ENCODE measurements at places on chromosomes 6 and 20.

DNA sequence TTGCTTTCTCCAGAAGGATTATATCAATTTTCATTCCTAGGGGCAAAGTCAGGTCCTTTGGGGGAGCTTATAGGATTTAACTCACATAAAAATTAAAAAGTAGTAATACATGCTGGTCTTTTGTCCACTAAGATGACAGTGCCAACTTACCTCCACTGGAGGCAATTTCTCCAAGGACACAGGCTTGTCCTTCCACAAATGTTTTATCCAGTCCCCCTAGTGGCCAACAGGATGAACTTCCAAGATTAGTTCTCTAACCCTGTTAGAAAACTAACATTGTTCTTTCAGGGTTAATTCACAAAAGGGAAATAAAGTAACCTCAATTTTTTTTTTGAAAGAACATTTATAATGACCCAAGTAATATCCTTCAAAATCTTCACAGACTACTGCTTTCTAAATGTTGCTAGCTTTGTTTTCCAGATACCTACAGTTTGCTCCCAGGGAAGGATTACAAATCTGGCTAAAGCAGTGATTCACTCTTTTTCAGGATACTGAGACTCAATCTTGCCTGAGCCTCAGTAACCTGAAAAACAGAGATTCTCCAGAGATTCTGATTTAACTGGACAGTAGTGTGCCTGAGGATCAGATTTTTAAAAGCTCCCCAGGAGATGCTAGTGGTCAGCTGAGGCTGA is 31.7 kb upstream of the UBR2 start:
- DNase-seq, result peak; percentile 73

DNA sequence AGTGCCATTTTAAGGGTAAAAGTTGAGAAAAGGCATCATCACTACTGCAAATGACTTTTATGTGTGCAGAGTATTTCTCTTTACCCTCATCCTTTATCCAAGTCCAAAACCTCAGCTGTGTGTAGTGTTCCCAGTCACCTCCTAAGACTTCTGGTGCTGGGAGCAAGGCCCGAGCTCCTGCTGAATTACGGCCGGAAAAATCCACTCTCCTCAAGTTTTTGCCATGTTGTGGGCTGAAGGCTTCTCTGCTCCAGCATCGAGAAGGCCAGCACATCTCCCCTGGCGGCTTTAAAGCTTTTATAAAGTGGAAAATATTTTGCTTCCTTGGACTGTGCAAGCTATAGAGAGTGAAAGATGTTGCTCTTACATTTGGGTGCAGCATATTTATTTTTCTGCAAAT is 153.2 kb upstream of the THBS2 start:
- no peak for DNase-seq

GRCh38 chr20:41524980-41525613 is 93.1 kb downstream of the CHD6 start:
- DNase-seq, result peak; percentile 38

GRCh38 chr20:47576516-47577033 is 74.9 kb downstream of the NCOA3 start:
- peak; percentile 89 for DNase-seq

DNA sequence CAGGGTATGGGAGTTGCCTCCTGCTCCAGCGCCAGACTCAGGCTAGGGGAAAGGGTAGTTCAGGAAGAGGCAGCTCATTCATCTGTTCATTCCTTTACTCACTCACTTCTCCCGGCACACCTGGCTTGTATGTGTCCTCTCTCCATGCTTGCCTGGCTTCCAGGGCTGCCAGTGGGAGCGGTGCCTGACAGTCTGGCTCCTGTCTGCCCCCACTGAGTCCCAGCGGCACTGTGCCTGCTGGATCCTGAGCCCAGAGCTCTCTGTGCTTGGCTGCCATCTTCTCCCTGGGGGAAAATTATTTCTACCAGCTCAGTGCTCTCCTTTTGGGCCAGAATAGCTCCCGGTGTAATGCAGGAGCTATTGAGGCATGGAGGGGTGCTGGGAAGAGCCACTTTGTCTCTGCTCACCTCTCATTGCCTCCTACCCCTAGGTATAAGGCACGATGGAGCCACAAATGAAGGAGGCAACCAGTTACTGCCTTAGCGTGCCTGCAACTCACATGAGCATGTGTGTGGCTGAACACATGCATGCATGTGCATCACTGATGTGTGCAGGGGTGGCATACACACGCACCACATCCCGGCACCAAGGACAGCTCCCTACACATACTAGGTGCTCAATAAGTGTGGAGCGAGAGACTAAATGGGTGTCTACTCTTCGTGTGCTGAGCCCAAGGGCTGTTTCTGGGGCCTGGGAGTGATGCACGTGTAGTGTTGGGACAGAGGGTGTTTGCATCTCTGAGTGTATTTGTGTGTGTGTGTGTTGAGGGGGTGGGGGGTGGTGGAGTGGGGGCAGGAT is 46.6 kb downstream of the CDH22 start:
- no peak for DNase-seq

DNA sequence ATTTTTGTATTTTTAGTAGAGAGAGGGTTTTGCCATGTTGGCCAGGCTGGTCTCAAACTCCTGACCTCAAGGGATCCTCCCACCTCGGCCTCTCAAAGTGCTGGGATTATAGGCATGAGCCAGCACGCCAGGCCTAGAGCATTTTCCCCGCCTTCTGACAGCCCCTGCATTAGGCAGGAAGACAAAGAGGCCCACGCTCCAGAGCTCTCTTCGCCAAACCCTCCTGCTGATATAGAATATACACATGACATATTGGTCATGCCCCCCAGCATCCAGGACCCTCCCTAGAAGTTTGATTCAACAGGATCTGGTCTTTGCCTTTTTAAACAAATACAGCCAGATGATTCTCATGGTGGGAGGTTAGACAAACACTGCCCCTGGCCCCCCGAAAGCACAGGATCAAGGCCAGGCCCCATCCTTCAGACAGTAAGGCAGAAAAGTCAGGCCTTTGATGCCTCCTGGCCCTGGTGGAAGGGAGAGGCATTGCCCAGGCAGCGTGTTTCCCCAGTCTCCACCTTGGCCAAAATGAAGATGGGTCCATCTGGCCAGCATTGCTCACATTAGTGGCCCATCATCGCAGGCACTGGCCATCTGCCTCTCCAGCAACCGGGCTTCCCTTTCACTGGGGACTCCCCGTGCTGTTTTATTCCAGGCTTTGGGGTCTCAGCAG is 4.4 kb downstream of the SULF2 start:
- DNase-seq, result no peak

GRCh38 chr6:166815629-166816028 is 140.7 kb downstream of the RNASET2 start:
- DNase-seq, result peak; percentile 19

DNA sequence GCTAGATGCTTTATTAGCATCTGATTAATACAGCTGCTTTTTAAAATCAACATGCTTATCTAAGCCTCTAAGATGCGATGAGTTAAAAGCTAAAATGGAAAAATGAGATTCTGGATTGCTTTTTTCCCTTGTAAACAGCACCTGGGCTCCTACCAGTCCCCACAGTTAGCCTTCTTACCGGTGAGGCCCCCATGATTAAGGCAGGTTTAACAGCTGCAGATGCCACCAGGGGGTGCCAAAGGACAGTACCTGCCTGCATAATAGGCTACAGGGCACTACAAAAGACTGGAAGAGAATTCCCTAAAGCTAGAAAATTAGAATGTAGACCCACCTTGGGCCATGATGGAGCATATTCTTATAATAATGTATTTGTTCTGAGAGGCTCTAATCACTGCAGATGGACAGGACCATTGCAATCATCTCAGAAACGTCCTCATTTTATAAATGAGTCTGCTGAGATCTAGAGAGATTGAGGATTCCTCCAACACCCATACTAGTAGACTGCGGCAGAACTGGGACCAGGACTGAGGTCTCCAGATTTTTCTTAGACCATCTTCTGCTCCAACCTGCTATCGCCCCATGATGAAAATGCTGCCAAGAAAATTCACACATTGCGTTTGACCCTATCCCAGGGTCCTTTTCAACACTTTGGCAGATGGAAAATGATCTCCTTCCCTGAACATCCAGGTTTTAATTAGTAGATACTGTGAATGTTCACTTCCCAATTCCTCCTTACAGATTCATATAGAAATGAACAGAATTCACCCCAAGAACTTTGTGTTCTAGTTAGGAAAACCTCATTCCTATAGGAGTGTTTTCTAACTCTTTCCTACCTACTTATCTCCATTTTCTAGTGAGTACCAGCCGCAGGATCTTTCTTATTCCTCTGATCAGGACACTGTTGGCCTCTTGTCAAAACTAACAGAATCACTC is 148.8 kb downstream of the RPS12 start:
- peak; percentile 87 for DNase-seq

DNA sequence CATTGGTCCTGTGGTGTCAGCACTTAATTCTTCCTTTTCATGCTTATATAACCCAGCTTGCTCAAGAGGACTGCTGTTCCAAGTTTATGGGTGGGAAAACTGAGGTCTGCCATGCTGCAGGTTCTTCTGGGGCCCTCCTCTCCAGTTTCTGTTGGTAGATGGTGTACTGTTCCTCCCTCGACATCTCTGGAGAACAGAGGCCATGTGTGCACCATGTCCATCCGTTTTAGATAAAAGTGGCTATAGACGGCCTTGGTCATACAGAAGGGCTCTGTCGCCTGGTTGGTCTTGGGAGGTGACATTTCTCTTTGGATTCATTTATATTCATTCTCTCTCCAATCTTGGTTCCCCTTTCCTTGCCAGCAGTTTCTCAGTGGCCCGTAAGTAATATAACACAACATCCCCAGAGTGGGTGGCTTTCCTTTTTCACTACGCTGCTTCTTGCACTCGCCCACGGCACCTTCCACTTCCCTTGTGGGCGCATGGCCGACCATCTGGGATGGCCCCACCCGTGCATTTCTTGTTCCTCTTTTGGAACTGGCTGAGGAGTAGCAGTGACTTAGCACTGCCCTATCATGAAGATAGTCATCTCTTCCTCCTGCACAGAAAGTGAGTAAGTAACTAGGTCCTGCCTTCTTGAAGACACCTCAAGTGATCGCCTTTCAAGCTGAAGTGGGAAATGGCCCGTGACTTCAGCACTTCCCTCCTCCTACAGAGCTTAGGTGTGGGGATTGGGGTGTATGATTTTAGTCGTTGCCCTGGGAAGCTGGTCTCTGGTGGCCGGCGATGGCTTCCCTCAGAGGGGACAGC is 94.2 kb downstream of the RREB1 start:
- peak; percentile 98 for DNase-seq
